Vein endothelial cell (primary cell): ENCODE measurements at places on chromosomes 12 and 14. TPM values are rescaled to one million over a fixed set of nuclear protein-coding genes. Genes with fewer than 3 reads are reported as not detected.

CD163 gene
- total RNA-seq, result not detected in 2 replicates

NELL2 gene
- total RNA-seq, result not detected in 2 replicates

SLC5A8 gene
- not detected in 2 replicates for total RNA-seq

PTGDR gene
- total RNA-seq, result not detected in 2 replicates

HOXC4 gene
- not detected in 2 replicates for total RNA-seq

PLEKHG3 gene
- total RNA-seq, result 2.3 and 3.6 TPM in 2 replicates

TPPP2 gene
- not detected in 2 replicates for total RNA-seq

PLEKHD1 gene
- total RNA-seq, result not detected in 2 replicates

SYT10 gene
- total RNA-seq, result not detected in 2 replicates

CCDC88C gene
- total RNA-seq, result 39.5 and 40.3 TPM in 2 replicates

PRH2 gene
- total RNA-seq, result 0.65 TPM in 1 of 2 replicates, not detected in the other

PIWIL1 gene
- not detected in 2 replicates for total RNA-seq

CAPS2 gene
- total RNA-seq, result under 0.01 and 0.57 TPM in 2 replicates

RHEBL1 gene
- 0.33 and 1.3 TPM in 2 replicates for total RNA-seq

MYO1H gene
- total RNA-seq, result not detected in 2 replicates
